ENCODE measurements at places on chromosomes 1 and 21. TPM values are rescaled to one million over a fixed set of nuclear protein-coding genes. Genes with fewer than 3 reads are reported as not detected.

LPGAT1 gene
- total RNA-seq, result 97.9 TPM

GRCh38 chr1:95641386-95641785 lies 407.4 kb downstream of the RWDD3 start:
- DNase-seq, result no peak

GRCh38 chr21:30271611-30272010 lies 11.1 kb downstream of the KRTAP24-1 start:
- no peak for DNase-seq

DNA sequence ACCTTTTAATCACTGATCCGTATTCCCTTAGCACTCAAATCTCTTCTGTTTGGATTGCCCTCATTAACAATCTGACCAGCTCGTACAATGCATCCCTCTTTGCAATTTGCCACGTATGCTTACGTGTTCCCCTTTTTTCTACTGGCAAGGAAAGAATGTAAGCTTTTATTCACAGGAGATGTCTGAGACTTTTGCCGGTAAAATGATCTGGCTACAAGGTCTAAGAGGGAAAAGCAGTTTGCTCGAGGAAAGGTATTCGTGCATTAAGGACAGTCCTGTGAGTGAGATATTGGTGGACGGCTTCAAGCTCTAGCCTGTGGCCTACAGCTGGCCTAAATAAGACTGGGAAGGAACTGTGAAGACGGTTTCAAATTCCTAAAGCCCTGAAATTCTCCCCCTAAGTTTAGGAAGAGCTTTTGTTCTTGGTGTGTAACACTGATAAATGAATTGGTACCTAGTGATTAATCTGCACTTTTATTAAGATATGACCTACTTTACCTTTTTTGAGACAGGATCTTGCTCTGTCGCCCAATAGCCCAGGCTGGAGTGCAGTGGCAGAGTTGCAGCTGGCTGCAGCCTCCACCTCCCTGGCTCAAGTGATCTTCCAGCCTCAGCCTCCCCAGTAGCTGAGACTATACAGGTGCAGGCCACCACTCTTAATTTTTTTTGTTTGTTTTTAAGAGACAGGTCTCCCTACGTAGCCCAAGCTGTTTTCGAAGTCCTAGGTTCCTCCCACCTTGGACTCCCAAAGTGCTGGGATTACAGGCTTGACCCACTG lies 895 bp upstream of the UBR4 start:
- DNase-seq, result no peak

GRCh38 chr1:162022626-162023025 lies 1.0 kb downstream of the OLFML2B start:
- DNase-seq, result no peak

GBP2 gene
- total RNA-seq, result 0.62 TPM

DPH2 gene
- 15.9 TPM for total RNA-seq

DNA sequence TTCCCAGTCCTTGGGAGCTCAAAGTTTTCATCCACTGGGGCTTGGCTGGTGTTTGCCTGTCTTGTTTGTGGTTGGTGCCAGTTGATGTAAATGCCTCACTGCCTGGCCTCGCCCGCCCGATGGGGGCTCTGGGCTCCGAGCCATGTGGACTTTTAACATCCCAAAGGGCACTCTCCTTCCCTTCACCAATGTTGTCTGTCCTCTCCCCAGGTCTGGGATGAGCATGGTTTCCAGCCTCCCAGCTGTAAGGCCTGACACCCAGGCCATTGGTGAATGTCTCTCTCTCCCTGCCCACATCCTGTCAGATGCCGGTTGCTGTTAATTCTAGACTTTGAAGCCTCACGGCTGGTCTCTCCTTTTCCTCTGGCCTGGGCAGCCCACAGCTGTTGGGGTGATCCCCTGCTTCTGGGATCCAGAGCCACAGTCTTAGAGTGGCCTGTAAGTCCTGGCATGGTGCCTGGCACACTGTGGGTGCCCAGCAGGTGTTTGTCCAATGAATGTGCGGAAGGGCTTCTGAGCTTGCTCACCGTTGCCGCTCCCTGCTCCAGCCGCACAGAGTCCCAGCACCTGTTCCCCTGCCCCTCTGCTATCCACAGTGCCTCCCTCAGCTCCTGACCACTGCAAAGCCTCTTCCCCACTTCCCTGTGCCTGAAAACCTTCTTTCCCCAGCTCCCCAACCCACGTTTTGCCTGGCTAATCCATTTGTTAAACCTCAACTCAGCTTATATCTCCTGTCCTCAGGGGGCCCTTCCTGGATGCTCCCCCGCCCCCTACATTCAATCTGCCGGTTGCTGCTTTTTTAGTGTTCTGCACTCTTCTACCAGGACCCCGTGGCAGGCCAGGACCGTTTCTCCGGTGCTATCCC lies 3.3 kb upstream of the C1orf174 start:
- DNase-seq, result no peak

B3GALT2 gene
- total RNA-seq, result 160 TPM

DNA sequence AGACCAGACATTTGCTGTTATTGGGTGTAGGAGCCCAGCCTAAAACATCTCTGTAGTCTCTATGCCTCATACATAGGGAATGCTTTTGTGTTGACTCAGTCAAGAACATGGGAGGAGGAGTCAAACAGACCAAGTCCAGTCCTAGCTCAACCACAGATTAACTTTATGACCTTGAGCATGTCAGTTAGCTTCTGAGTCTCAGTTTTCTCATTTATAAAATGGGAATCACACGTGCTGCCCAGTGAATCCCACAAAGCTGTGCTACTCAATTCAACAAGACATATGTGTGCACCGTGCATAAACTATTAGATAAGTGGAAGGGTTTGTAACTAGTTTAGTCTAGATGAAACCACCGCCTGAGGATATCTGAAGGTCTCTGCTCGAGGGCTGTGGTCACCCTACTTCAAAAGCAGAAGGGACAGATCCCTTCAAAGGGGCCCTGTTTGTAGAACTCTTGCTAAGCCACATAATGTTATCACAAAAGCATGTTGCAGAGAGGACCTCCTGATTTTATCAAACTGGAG lies 109.5 kb upstream of the NFIA start:
- DNase-seq, result no peak

GRCh38 chr1:246043556-246043955 lies 463.5 kb downstream of the SMYD3 start:
- no peak for DNase-seq

- DNase-seq, result peak; percentile 37
Observed at GRCh38 chr1:230507666-230508402, 81.7 kb upstream of the PGBD5 start.

DNA sequence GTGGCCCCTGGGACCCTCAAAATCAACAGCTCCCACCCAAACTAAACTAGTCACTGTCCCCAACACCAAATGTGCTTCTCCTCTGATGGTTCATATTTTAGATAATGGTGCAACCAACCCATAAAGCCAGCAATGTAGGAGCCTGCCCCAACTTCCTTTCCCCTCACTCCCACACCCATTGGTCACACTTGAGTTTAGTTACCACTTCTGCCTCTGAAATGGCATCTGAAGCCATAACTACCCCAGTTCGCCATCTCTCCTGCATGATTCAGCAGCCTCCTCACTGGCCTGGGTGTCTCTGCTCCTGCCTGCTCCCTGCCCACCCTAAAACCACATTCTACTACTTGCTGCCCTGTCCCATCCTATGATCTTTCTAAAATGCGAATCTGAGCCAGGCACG lies 3.4 kb upstream of the CDCP2 start:
- DNase-seq, result no peak

OLIG2 gene
- 23.9 TPM for total RNA-seq

DNA sequence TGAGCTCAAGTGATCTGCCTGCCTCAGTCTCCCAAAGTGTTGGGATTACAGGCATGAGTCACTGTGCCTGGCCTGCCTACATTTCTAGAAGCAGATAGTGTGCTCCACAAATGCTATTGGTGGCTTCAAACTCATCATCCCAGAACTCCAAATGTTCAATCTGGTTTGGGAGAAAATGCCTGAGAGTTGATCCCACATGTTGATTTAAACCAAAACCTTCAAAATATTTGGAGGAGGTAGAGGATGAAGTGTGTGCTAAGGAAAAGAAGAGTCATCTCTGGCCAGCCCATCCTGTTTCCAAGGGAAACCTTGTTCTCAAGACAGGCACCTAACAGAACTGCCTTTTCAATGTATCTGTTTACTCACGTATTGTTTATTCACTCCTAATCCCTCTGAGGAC lies 55.4 kb upstream of the GRHL3 start:
- no peak for DNase-seq

LCE7A gene
- not detected for total RNA-seq

DNA sequence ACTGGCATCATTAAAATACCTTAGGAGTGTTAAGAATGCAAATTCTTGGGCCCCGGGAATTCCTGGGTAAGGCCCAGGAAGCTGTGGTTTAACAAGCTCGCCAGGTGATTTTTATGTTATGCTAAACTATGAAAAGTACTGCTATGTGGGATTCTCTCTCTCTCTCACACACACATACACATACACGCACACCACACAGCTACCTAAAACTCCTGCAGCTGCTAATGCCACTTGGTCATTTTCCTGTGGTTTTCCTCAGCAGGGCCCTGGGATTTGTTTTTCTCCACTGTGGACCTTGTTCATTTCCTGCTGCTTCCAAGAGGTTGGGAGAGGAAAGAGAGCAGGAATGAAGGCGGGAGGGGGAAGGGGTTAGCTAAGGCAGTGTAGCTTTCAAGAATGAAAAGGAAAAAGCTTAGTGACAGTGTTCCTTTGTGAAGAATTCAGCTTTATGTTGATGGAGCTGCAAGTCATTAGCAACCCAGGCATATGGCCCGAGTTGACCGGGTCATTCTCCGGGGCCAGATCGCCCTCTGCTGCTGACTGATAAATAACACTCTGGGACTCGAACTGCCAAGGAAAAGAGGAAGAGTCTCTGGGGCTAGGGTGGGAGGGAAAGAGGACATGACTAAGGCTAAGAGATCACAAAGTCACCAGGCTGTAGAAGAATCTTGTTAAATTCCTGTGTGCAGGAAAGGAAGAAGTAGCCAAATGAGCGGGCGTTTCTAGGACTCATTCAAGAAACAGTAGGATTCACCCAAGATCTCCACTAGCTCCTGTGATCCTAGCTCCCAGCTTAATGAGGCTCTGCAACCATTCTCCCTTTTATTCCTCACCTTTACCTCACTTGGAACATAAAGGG lies 30.5 kb upstream of the LRIG2 start:
- peak; percentile 61 for DNase-seq

GRCh38 chr1:223827193-223827663 lies 18.5 kb downstream of the TP53BP2 start:
- DNase-seq, result no peak

- DNase-seq, result no peak
Observed at GRCh38 chr1:119953266-119953998, 57.1 kb upstream of the ADAM30 start.

DNA sequence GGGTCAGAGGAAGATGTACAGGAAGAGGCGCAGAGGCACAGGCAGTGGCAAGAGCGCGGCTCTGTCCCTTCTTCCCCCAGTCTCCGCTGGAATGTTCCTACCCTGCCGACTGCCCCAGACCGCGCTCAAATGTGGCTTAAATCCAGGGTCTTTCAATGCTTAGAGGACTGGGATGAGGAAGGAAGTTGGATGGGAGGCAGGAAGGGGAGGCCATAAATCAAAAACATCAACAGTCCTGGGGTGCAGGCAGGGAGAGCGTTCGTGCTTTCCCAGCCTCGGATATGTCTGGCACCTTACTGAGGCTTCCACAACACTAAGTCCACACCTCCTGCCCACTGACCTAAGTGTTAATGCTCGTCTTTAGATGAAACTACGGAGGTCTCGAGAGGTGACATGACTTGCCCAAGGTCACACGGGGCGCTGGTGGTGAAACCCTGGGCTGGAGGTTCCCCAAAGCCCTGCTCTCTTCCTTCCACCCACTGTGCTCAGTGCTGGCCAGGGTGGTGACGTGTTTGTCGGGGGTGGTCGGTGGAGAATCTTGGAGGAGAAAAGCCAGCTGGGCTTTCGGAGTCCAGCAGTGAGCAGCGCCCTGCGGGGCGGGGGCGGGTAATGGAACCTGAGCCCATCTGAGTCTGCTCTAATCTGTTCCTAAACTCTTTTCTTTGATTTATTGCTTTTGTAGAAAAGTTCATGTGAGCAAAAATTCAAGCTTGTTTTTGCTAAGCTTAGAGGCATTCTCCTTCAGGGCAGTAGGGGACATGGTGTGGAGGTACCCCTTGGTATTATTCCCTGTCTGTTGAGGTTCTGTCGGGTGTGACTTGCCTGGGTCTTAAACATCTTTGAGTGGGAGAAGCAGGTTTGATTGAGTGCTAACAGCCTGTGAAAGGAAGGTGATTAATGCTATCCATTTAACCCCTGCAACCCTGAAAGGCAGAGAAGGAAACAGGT lies 708 bp downstream of the CDA start:
- no peak for DNase-seq

NEXN gene
- 0.31 TPM for total RNA-seq

GRCh38 chr1:227808566-227808965 lies 6.9 kb upstream of the PRSS38 start:
- no peak for DNase-seq

DNA sequence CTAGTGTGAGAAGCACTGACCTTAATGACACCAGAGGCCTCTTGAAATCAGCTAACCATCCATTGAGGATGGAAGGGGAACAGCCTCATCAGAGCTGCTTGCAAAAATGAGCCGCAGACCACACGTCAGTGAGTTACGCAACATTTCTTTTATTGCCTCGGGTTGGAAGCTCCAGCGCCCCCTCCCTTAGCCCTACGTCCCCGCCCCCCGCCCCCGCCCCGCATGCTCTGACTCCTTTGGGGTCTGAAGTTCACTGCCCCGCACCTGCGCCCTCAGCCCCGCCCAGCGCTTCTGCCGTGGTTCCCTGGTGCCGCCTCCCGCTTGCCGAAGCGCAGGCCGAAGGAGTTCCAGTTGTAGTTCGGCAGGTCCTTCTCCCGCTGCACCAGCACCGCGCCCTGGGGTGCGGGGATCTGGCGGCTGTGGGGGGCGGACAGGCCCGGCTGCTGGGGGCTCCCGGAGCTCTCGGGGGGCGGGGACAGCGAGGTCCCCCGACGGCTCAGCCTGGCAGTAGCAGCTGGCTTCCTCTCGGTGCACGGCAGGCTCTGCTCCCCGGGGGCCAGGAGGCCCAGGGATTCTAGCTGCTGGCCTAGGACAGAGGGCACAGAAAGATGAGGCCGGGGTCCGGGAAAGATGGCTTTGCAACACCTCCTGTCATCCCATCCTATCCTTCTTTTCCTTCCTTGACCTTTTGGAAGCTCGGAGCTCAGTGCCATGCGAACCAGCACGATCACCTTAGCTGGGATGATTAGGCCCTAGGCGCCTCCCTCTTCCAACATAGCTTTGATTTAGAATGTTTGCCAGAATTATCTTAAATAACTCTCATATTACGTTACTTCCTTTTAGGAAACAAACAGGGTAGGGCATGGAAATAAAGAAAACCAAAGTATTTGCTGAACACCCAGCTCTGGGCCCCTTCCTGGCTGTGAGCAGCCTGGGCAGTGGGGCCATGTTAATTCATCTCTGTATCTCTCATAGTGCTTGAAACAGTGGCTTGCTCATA lies 5.8 kb downstream of the KISS1 start:
- DNase-seq, result no peak
